ENCODE measurements at places on chromosomes 1 and 21.

GRCh38 chr1:235018720-235019444, 109.8 kb downstream of the TOMM20 start:
- no peak for DNase-seq

GRCh38 chr21:35075546-35075945, 26.4 kb upstream of the RUNX1 start:
- no peak for DNase-seq

DNA sequence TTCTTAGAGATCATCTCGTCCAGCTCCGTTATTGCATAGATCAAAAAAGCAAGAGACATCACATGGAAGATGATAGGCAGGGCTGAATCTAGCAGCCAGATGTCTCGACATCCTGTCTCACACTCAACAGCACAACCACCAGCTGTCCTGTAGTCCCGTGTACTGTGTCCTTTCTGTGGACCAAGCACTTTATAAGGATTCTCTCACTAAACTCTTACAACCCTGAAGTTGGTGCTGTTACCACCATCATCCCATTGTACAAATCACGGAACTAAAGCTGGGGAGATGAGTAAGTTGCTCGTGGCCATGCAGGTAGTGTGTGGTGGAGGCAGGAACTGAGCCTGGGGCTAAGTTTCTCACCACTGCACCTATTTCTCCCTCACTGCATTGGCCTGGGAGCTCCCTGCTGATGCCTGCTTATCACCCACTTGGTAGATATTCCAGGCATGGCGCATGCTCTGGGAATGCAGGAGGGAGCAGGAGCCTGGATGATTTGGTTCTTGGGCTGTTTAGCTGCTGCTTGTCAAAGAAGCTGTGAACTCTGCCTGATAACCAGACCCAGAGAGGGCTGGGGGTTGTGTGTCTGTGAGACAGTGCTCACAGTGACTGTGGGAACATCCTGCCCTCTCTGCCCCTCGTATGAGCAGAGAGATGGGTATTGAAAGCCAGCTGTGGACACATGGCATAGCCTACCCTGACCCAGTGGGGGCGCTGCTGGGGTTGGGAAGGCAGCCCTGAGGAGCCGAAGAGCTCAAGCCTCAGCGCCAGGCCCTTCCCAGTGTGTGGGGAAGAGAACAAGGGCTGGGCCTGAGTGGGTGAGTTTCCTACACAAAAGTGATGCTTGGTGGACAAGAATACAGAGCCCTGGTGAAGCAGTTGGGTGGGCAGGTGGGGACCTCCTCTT, 13.6 kb downstream of the PPFIA4 start:
- peak; percentile 3 for DNase-seq

GRCh38 chr1:60108196-60108595, 34.6 kb upstream of the C1orf87 start:
- DNase-seq: peak; percentile 28

GRCh38 chr1:185239861-185240260, 77.2 kb downstream of the IVNS1ABP start:
- DNase-seq: no peak

DNA sequence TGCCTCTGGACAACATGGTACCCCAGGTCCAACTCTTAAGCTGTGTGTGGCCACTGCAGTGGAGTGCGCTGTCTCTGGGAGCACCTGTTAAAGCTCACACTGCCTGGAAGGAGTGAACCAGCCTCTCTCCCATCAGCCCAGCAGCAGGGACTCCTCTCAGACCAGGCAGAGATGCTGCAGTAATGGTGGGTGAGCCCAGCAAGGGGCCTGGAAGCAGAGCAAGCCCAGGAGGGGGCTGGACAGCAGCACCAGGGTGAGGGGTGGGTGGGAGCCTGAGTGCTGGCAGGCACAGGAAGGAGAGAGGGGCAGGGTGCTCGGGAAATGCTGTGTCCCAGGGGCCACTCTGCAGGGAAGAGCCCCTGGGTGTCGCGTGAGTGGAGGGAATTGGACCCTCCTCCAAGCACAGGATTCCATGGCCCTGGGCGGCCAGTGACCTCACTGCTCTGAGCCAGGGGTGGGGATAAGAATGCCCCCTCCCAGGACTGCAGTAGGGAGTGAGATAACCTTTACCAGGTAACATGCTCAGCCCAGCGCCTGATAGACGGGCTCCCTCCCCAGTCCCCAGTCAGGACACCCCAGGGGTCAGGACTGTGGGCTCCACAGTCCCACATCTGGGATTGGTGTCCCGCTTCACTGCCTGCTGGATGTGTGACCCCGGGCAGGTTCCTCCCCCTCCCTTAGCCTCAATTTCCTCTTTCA, 313.1 kb downstream of the MATN1 start:
- DNase-seq: no peak

GRCh38 chr1:57835620-57836019, 411.8 kb upstream of the DAB1 start:
- DNase-seq: no peak

- peak; percentile 48 for DNase-seq
These were observed 404 bp upstream of the SCMH1 start for GRCh38 chr1:41242342-41243078.

DNA sequence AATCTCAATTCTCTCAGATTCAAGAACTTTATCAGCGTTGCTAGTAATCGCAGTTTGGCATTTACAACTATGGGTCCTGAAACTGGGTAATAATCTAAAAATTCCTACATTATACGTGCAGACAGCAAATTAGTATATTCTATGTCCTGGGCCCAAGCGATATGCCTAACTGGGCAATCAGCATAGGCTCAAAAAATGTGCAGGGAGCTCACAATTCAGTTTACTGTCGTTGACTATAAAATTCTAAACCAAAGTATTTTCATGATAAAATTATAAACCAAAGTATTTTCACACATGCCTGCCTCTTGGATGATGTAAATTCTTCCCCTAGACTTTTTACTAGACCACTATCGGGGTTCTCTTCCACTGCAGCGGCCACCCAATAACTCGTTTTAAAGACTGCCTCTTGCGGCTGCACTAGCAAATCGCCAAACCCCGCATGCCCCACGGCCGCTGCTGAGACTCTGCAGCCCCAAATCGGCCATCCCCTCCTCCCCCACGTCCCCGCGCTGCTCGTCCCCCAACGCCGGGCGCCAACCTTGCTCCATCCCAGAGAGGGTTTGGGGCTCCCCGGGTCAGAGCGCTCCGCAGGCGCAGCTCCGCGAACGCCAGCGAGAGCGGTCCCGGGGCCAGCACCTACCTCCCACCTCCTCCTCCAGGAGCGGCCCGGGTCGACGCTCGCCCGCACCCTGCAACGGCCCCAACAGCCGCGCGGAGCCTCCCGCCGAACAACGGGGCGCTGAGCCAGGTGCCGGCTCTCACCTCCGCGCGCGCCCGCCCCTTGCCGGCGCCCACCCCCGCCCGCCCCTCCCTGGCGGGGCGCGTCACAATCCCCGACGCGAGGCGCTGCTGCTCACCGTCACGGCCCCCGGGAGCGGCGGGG, 506 bp downstream of the SSX2IP start:
- DNase-seq: peak; percentile 91

GRCh38 chr1:155160128-155160527, 13.0 kb downstream of the KRTCAP2 start:
- DNase-seq: no peak

DNA sequence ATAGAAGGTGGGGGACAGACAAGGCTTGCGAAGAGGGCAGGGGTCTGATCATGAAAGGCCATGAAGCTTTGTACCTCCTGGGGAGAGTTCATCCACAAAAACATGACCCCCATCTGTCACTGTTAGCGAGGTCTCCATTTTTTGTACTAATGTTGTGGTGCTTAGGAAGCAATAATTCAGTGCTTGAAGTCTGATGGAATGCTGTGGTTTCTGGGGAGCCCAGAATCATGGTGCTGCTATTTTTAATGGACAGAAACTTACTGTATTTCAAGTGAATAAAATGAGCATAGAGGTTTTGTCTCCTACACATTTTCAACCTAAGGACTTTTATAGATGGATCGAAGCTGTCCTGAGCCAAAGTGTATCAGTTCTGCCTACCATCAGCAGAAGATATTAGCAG, 28.2 kb upstream of the RGL1 start:
- DNase-seq: no peak

DNA sequence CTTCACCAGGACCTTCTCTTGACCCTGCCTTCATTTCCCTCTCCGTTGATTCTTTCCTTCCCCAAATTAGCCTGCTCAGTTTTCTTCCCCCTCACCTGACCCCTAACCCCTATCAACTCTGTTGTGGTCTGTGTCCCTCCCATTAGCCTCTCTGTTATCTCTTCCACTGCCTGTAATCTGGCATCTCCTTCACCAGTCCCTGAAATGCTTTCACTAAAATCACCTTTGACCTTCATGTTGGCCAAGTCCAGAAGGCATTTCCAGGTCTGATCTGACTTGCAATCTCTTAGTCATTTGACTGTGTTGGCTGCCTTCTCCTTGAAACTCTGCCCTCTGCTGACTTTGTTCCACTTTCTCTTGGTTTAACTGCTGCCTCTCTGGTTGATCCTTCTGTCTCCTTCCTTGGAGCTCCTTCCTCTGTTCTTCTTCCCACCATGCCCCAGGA, 28.2 kb downstream of the ATP8B2 start:
- DNase-seq: no peak

Measured in NCI-H1105 treated with DMSO at 0.1 percent for 48 hours (cell line).